ENCODE measurements at places on chromosomes 6 and 20.

DNA sequence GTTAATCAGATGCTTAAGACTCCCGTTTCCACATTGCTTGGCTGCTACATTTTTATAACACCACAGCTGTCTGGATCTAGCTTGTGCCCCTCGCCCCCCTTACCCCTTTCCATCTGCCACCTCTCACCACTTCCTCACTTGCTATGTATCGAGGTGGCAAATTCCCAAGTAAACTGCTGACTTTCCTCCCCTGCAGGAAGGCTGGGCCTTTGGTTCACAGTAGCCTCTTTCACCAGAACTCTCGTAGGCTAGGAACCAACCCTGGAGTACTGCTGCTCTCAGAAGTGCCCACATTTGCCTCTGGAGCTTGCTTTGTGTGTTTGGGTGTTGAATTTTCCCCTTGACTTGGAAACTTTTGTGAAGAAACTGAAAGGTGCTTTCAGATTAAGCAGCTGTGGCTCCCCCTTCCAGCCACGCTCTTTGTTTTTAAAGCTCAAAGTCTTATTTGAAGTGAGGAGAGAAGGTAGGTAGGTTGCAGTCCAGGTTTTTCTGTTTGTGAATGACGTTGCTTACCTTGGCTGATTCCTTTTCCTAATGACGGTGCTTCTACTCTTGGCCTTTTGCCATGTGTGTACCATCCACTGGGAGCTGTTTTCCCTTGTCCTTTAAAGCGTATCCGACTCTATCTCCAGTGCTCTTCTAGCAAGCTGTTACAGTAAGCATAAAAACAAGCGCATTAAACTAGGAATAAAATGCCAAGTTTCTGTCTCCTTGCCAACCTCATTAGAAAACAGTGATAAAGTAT is 90.4 kb downstream of the CARMIL1 start:
- DNase-seq = peak; percentile 93

DNA sequence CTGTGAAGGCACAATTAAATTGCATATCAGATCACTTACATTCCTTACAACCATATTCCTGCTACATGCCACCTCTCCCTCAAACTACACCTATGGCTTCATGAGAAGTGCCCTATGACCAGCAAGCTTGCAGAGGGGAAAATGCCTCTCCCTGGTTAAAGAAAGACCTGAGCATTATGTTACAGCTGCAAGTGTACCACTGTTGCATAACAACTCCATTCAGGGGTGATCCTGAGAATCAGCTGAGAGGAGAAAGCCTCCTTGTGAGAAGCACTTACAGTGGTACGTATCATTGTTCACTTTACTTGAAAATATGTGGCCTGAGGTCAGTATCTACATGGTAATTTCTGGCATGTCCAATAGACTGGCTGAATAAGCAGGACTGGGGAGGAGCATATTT is 20.0 kb downstream of the PDSS2 start:
- no peak for DNase-seq

DNA sequence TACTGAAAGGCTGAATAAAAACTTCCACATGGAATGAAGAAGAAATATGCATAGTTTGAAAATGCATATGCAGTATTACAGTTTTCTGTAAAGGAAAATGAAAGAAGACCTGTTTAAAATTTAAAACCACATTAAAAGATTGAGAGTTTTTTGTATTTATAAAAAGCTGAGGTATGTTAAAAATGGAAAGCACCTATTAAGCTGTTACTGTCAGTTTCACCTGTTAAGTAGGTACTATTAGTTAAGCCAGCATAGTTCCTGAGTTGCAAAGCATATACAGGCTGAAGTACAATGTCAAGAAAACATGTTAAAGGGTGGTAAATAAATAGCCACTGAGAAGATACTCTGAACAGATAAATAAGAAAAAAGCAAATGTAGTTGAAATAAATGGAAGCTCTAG is 69.9 kb downstream of the ATXN1 start:
- DNase-seq = no peak

- no peak for DNase-seq
Observed at GRCh38 chr20:43953919-43954592, 39.4 kb downstream of the TOX2 start.

- no peak for DNase-seq
Observed at GRCh38 chr6:29970711-29971110, 28.4 kb downstream of the HLA-A start.

DNA sequence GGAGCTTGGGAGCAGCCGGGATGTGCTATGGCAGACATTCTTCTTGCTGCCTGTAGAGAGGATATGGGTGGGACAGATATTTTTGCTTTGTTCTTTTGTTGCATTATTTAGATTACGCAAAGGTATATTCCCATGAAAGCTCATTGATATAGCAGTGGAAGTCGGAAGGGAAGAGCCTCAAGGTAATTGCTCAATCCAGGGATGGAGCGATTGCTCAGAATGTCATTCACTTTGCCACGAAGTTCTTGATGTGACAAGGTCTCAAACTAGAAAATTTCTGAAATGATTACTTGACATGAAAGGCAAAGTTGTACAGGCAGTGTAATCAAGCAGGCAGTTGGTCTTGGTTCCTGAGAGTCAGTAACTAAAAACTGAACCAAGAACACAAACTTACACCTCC is 615.6 kb upstream of the CDH4 start:
- no peak for DNase-seq

- DNase-seq = peak; percentile 38
Observed at GRCh38 chr6:151675746-151676459, 131.6 kb upstream of the ESR1 start.

GRCh38 chr6:7053125-7053774 is 54.5 kb upstream of the RREB1 start:
- no peak for DNase-seq

GRCh38 chr20:6238421-6238820 is 115.6 kb upstream of the FERMT1 start:
- DNase-seq = no peak

DNA sequence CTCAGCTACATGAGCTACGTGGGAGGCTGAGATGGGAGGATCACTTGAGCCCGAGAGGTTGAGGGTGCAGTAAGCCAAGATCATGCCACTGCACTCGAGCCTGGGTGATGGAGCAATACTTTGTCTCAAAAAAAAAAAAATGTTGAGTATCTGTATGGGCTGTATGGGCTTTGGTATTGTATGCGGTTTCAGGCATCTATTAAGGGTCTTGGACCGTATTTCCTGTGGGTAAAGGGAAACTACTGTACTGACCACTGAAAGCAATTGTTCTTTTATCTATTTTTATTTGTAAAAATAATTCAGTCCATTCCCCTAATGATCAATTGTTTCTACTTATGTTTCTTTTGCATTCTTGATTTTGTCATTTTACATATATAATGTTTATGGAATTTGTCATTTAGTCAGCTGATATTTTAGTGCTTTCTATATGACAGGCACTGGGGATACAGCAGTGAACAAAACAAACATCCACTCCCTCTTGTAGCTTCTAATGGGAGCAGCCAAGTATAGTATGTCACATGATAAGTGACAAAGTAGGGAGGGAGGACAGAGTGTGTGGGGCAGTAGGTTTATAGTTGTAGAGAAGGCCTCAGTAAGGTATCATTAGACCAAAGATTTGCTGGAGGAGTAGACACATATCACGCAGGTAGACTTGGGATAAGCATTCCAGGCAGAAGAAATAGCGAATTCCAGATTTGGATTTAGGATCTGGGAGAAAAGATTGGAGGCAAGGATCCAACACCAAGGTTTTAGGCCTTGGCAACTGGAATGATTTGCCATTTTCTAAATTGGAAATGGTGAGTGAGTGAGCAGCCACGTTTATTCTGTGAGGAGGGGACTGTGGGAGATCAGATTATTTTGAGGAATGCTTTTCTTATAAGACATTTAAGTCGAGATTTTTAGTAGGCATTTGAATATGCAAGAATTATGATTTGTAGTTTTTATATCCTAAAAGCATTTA is 6.0 kb downstream of the PCMT1 start:
- peak; percentile 7 for DNase-seq

DNA sequence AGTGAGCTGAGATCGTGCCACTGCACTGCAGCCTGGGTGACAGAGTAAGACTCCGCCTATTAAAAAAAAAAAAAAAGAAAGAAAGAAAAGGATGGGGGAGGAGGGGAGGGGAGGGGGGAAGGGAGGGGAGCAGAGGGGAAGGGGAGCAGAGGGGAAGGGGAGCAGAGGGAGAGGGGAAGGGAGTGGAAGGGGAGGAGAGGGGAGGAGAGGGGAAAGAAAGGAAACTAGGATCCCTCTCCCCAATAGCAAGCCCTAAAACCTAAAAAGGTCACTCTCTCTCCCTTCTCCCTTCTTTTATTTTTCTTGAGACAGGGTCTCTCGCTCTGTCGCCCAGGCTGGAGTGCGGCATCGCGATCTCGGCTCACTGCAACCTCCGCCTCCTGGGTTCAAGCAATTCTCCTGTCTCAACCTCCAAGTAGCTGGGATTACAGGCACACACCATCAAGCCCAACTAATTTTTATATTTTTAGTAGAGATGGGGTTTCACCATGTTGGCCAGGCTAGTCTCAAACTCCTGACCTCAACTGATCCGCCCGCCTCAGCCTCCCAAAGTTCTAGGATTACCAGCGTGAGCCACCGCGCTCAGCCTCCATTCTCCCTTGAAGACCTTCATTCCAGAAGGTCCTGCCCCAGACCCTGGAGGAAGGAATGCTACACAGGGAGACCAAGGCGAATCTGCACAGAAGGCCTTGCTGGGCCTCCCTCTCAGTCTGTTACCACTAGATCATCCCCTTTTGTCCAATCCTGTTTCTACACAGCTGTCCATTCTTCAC is 45.8 kb upstream of the PIM1 start:
- DNase-seq = no peak

DNA sequence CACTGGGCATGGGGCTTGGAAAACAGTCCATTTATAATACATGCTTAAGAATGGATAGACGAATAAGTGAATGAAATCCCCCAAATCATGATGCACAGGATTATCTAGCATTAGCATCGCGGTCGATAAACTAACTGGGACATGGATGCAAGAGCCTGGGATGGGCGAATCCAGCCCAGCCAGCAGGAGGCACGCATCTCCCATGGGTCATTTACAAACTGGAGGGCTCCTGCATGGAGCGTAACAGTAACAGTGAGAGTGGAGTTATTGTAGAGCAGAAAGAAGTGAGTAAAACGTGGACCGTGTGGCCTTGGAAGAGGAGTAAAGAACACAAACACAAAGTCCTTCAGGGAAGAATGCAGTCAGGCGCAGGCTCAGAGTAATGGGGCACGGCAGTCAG is 136.5 kb downstream of the AGPAT4 start:
- no peak for DNase-seq

DNA sequence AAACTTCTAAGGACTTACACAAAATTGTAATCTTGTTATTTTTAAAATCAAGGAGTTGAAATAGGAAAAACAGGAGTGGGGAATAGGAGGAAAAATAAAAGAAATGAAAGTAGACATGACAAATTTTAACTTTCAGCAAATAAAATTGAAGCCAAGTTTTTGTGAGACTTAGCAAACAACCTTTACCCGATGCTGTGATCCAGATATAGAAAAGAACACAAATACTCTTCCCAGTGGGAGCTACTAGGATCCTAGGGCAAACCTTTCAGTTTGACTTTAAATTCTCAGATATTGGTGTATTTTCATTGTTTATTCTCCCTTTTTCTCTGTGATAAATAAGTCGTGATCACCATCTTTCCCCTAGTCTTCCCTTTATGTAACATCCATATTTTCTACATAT is 968.7 kb upstream of the CITED2 start:
- no peak for DNase-seq

GRCh38 chr6:41940759-41941279 is 789 bp downstream of the CCND3 start:
- DNase-seq = peak; percentile 61

DNA sequence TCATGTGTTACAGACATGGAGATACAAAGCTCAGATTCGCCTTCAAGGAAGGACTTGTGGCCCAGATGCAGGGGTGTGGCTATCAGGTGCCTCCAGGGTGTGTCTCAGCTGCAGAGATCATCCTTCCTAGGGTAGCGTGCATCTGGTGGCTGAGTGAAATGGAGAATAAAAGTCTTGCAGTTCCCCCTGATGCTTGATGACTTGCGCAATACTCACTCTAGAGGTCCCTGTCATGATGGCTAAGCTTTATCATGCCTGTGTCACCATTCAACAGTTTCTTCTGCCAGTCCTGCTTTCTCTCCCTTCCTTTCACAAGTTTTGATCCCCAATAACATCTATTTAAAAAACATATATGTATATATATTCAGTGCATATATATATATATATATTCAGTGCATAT is 228.1 kb downstream of the PAX1 start:
- no peak for DNase-seq

- no peak for DNase-seq
Observed at GRCh38 chr20:23666189-23666588, 22.6 kb downstream of the CST4 start.

- DNase-seq = no peak
Observed at GRCh38 chr6:39080246-39080875, 31.8 kb downstream of the GLP1R start.

GRCh38 chr6:126767711-126768110 is 350.8 kb upstream of the RSPO3 start:
- DNase-seq = no peak
